ENCODE measurements at places on chromosomes 1 and 21.

DNA sequence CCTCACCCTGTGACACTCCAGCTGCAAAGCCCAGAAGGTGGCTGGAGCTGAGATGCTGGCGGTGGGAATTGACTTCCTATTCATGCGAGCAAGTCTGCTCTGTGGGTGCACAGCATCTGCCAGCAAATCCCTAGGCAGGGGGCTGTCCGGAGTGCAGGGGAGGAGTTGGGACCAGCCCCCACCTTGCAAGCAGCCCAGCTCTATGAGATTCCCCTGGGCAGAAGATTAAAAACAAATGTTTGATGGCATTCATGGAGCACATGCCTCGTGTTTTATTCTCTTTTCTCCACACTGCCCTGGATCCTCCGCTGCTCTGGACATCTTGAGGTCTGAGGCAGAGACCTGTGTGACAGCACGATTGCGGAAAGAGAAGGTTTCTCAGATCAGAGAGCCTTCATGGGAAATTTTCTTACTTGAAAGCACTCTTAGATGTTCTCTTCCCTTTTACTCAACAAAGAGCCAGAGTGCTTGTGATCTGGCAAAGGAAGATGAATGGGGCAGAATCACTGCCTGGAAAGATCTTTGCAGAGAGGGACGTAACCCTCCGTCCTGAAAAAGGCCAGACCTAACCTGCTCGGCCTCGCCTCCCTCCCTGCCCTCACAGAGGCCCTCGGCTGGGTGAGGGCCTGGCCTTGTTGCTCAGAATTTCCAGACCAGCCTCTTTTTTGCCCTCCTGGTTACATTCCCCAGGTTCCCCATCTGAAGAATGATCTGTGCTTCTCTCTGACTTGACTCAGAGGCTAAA lies 597.1 kb downstream of the KIF26B start:
- DNase-seq: no peak

DNA sequence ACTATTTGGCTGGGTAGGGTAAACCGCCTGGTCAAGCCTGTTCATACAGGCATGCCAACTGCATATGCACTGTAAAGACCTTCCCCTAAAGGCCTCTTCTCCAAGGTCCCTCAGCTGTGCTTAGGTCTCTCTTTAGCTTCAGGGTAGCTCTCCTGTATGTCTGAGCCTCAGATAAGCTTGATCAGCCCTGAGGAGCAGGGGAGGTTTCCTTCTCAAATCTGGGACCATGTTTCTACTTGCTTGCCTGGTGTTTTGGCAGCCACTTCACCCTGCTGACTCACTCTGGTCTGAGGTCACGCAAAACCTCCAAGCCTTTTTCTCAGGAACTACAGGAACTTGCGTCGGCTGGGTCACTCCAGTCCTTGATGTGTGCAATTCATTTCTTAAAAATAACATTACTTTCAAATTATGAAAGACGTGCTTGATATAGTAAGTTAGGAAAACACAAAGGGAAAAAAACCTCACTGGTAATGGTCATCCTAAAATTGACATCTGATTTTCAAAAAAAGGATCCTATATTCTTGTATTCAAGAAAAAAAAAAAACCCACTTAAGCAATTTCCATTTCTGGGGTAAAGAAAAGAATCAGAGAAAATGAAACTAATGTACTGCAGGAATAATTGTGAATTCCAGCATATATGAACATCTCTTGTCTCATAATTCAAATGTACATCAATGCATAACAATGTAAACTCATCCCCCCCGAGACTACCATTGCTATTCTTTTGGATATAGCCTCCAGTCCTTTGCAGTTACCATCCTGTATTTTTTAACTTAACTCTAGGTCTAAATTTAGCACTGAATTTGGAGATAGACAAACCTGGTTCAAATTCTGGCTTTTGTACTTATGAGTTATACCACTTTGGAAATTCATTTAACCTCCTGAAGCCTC lies 24.8 kb upstream of the RNF19B start:
- no peak for DNase-seq

GRCh38 chr1:231311720-231312431 lies 25.8 kb downstream of the EXOC8 start:
- no peak for DNase-seq

GRCh38 chr1:180951186-180951745 lies 38.6 kb downstream of the KIAA1614 start:
- DNase-seq: no peak

DNA sequence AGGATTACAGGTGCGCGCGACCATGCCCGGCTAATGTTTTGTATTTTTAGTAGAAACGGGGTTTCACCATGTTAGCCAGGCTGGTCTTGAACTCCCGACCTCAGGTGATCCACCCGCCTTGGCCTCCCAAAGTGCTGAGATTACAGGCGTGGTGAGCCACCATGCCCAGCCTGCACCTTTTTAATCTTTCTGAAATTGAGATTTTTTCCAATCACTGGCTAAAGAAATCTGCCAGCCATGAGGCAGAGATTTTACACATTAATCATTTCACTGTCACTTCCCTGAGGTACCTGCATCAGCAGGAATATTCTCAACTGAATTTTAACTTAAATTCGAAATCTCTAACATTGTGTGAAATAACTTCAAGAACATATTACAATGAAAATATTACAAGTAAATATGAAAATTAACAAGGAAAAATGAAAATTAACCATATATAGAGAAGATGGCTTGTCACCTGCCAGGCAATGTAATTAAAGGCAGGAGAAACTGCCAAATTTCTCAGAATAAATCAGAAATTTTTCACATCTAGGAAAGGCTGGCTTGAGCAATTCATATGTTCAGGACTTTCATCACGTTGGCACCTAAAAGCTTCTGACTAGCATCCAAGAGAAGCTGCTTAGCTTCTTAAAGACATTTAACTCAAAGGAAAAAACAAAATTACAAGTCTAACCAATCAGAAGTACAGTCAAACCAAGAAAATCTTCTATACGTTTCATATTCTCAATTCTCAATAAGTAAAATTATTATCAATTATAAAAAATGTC lies 5.9 kb downstream of the ANKRD13C start:
- DNase-seq: no peak

Measured in NCI-H2171 (cell line).